Renal cortical epithelial cell (primary cell): ENCODE measurements at places on chromosomes 12 and 14. TPM values are rescaled to one million over a fixed set of nuclear protein-coding genes. Genes with fewer than 3 reads are reported as not detected.

The ERGIC2 gene
- total RNA-seq, result 89.9 and 114 TPM in 2 replicates

The PTGDR gene
- not detected in 2 replicates for total RNA-seq

The NKX2-1 gene
- not detected in 2 replicates for total RNA-seq

GRCh38 chr14:68734231-68734732 lies 58.6 kb downstream of the ZFP36L1 start:
- peak; percentile 13 for DNase-seq

GRCh38 chr14:50932156-50932555 lies 12.1 kb downstream of the PYGL start:
- no peak for DNase-seq

GRCh38 chr12:55686366-55687010 lies 21.2 kb downstream of the ITGA7 start:
- no peak for DNase-seq
